ENCODE measurements at places on chromosomes 2 and 18.
A peak's percentile ranks its signal among the peaks of the same experiment; 100 is the strongest.

GRCh38 chr2:20675701-20676352 is 8.9 kb downstream of the GDF7 start:
- peak; percentile 83 for ATAC-seq

DNA sequence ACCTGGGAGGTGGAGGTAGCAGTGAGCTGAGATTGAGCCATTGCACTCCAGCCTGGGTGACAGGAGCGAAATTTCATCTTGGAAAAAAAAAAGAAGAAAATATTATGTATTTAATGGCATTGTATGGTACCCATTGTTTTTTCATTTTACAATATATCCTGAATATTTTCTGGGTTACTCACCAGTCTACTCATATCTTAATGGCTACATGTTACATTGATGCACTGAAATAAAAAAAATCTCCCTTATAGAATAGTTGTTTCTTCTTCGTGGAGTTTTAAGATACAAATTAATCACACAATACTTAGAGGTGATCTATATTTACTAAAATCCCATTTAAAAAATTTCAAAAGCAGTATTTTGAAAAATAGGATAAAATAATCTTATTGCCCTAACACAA is 66.3 kb upstream of the XPO1 start:
- no peak for ATAC-seq

GRCh38 chr2:176370467-176371171 is 101.4 kb downstream of the MTX2 start:
- no peak for ATAC-seq

GRCh38 chr18:78914249-78914935 is 65.2 kb upstream of the SALL3 start:
- ATAC-seq = no peak

Data from esophagus mucosa (tissue), 1 donor.